ENCODE measurements at places on chromosomes 12 and 14.
A peak's percentile ranks its signal among the peaks of the same experiment; 100 is the strongest.

GRCh38 chr14:39102265-39102968, 618 bp downstream of the SEC23A start:
- no peaks in the 10 kb centered on the region for H3K36me3 ChIP-seq
- peak overlapping the region; percentile 88 for H3K4me3 ChIP-seq
- H3K27ac ChIP-seq: peak overlapping the region; percentile 80
- H3K27me3 ChIP-seq: no peaks in the 10 kb centered on the region

DNA sequence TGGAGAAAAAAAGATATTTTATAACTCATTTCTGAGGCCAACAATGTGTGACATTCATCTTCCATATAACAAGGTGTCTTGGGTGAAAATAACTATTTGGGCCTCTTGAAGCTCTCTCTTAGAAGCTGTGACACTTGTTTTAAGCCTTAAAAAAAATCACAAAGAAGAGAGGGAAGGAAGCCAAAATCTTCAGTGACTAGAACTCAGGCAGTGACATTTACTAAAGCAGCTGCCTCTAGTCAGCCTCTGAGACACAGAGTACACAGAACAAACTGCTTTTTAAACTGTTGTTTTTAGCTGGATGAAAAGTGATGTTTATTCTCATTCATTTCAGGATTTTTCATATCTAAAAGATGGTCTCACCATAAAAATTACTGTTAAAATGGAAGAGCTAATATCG, 793.6 kb downstream of the GALC start:
- no peak overlapping the region for H3K4me3 ChIP-seq
- no peak for DNase-seq
- H3K4me1 ChIP-seq: no peaks in the 10 kb centered on the region
- no peaks in the 10 kb centered on the region for H3K27me3 ChIP-seq
- H3K36me3 ChIP-seq: no peaks in the 10 kb centered on the region

GRCh38 chr12:70418101-70418500, 52.0 kb downstream of the KCNMB4 start:
- no peak overlapping the region for H3K4me3 ChIP-seq
- no peaks in the 10 kb centered on the region for H3K36me3 ChIP-seq
- H3K4me1 ChIP-seq: no peaks in the 10 kb centered on the region
- no peak overlapping the region for H3K27ac ChIP-seq

DNA sequence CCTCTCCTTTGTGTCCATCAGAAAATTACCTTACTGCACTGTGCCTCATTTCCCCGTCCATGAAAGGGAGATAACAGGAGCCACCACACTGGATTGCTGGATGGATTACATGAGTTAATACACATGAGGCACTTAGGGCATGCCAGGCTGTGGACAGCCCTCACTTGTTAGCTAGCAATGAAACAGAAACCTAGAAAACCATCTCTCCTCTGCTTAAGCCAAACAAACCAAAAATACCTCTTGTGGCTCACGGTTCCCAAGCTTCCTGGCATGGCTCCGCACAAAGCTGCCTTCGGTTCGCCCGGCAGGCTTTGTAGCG, 660 bp upstream of the HCFC2 start:
- peak overlapping the region; percentile 99 for H3K4me3 ChIP-seq
- peaks cover 8% of the 10 kb centered on the region for H3K27me3 ChIP-seq
- peaks cover 15% of the 10 kb centered on the region for H3K4me1 ChIP-seq
- H3K36me3 ChIP-seq: peaks cover 7% of the 10 kb centered on the region

DNA sequence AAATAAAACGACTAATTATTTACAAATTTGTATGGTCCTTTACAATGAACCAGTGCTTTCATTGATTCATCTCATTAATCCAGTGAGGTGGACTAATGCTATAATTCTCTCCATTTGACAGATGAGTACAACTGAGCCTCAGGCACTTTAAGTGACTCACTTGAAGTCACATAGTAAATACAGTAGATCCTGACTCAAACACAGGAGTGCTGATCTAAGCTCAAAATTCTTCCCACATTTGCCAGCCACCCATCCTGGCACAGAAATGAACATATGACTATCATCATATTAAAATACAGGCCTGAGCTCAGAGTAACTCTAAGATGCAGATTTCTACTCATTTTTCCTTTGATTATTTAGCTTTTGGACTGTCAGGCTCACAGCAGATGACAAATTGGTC, 30.6 kb downstream of the SLC16A7 start:
- H3K27ac ChIP-seq: no peak overlapping the region
- no peaks in the 10 kb centered on the region for H3K4me1 ChIP-seq
- H3K4me3 ChIP-seq: no peak overlapping the region
- no peaks in the 10 kb centered on the region for H3K27me3 ChIP-seq
